Left colon (tissue), 2 donors: ENCODE measurements at places on chromosomes 1 and 21. TPM values are rescaled to one million over a fixed set of nuclear protein-coding genes. Genes with fewer than 3 reads are reported as not detected.

DIP2A gene
- 46.3 TPM for total RNA-seq

SFN gene
- total RNA-seq = 348 TPM

- no peak for DNase-seq
These were observed 465.8 kb upstream of the PLXNA2 start for GRCh38 chr1:208709981-208710380.

GRCh38 chr1:221256773-221257172 is 377.5 kb downstream of the HLX start:
- no peak for DNase-seq

DNA sequence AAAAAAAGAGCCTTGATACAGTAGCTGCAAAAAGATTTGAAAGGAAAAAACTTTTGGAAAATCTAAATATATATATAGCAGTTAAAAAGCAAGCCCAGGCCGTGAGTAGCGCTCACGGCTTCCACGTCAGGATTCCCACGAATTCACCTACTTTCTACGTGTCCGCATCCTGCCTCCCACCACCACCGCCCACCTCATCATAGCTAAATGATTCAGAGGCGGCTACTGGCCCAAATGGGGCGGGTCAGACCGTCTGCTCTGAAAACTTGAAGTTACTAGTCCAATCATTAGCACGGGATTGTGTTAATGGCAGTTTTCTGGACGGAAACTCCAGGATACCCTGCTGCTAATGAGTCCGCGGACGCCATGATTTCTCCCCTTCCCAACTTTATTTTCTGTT is 1.3 kb upstream of the CCSAP start:
- no peak for DNase-seq
